ENCODE measurements at places on chromosomes 3 and 15. TPM values are rescaled to one million over a fixed set of nuclear protein-coding genes. Genes with fewer than 3 reads are reported as not detected.

SPTBN5 gene
- total RNA-seq, result 0.76 TPM

WDR93 gene
- total RNA-seq, result not detected

GRCh38 chr15:69305204-69305931, 6.7 kb downstream of the PAQR5 start:
- no peak for DNase-seq

DNA sequence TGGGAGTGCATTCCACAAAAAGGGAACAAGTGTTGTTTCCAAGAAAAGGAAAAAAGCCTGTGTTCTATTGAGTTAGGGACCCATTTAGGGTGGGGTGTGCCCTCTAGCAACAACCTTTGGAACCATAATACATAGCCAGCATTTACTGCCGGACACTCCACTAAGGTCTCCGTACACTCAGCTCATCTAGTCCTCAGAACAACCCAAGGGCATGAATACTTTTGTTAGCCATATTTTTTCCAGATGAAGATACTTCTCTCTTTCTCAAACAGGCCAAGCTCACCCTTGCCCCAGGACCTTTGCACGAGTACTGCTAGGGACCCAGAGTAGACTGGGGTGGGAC, 46.2 kb downstream of the GLDN start:
- DNase-seq, result no peak

DNA sequence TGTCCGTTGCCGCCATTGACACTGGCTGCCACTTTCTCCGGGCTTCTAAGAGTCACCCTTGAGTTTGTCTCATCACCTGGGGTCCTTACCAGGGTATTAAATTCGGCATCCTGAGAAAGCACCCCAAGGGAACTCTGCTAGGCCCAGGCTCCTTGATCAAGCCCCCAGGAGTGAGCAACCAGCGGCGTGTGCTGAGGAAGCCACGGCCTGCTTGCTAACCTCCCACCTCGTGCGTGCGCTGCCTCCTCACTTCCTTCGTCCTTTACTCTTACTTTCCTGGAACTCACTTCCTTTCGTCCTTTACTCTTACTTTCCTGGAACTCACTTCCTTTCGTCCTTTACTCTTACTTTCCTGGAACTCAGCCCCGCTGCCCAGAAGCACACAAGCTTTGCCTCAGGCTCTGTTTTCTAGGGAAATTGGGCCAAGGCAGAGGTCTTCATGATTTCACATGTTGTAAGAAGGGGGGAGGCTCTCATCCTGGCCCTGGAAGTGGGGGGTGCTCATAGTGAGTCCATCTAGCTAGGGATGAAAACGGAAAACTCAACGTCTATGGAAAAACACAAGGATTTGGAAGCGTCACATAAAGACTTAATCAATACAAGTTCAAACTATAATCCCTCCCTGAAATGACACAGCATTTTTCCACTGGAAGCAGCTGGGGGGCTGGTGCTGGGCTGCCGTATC, 36.7 kb upstream of the BDH1 start:
- no peak for DNase-seq

TMEM40 gene
- total RNA-seq, result not detected

DNA sequence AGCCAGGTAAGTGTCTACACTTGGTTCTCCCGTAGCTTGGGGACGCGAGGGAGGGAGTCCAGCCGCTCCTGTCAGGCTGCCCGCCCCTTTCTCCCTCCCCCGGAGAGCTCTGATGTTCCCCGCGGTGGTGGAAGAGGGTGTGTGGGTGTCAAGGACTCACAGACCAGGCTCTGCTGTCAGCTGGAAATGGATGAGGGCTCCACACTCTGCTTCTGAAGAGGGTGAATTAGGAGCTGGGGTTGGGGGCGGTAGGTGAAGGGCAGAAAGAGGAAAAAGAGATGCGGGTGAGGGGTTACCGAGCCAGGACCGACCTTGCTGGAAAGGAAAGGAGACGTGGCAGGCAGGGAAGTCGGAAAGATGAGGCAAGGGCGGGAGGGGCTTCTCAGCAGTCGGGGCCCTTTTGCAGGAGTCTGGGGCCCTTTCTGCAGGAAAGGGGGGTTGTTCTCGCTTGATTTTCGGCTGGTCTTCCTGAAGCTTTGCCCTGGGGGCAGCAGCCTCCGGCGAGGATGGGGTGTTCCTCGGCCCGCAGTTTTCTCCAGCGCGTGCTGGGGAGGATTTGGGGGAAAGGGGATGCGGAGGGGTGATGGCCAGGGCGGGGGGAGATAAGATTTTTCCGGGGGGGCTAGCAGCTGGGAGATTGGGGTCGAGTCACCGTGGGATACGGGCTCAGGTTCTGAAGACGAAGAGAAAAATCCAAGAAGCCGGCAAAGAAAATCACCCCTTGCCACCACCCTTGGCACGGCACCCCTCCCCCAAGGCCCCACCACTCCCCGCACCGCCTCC, 602 bp upstream of the BAHD1 start:
- peak; percentile 48 for DNase-seq

GRCh38 chr3:77786216-77786615, 746.3 kb downstream of the ROBO2 start:
- DNase-seq, result no peak

DNA sequence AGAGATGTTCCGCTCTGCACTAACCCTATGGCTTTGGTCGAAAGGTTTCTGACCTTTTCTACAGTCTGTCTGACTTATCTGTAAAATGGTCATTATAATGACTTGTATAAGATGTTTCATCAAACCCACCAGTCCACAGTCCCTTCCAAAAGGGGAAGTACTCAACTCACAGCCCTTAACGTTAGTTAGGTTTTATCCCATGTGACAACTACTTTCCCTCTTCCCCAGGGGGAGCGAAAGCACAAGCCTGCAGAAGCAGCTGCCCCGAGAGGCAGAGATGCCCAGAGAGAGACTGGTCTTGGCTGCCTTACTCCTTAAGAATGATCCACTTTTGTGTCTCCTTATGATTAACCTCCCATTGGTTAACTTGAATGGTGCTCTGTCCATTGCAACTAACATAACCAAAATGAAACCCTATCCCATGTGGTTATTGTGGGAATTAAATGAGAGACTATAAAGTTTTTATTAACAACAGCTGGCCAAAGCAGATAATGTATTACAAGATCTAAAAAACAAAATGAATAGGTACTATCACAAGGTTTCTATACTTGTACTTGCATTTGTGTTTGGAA, 6.4 kb downstream of the ASTE1 start:
- no peak for DNase-seq

- DNase-seq, result no peak
These were observed 6.9 kb downstream of the MUC13 start for GRCh38 chr3:124927574-124928045.

CEMIP gene
- total RNA-seq, result 1.1 TPM

DNA sequence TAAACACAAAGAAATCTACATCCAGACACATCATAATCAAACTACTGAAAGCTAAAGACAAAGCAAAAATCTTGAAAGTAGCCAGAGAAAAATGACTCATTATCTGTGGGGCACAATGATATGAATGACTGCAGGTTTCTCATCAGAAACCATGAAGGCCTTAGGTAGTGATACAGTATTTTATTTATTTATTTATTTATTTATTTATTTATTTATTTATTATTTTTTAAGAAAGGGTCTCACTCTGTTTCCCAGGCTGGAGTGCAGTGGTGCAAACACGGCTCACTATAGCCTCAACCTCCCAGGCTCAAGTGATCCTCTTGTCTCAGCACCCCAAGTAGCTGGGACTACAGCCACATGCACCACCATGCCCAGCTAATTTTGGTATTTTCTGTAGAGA, 15.2 kb downstream of the CCK start:
- DNase-seq, result no peak

STRIT1 gene
- total RNA-seq, result not detected

GRCh38 chr3:138172625-138173024, 2.1 kb downstream of the DBR1 start:
- no peak for DNase-seq

GRCh38 chr3:14248849-14249523, 70.4 kb downstream of the LSM3 start:
- DNase-seq, result peak; percentile 42

DNA sequence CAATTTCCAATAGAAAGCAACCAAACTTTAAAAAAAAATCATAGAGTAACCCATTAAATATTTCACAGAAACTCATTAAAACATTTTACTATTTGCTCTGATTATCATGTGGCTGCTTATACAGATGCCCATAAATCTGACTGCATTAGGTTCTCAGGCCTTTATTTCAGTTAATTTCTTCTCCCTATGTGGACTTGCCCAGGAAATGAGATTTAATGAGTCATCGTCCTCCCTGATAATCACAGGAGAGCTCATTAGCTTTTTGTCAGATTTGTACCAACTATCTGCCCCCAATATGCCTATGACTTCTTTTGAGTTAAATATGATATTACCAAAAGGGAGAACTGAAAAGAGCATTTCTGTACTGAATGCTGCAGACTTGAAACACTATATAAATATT, 168.0 kb downstream of the FOXB1 start:
- DNase-seq, result no peak

SLC12A1 gene
- total RNA-seq, result not detected

ZBED2 gene
- total RNA-seq, result 0.35 TPM

PAK2 gene
- total RNA-seq, result 22.1 TPM

- DNase-seq, result no peak
These were observed 332.4 kb upstream of the IGF1R start for GRCh38 chr15:98315971-98316370.

DNA sequence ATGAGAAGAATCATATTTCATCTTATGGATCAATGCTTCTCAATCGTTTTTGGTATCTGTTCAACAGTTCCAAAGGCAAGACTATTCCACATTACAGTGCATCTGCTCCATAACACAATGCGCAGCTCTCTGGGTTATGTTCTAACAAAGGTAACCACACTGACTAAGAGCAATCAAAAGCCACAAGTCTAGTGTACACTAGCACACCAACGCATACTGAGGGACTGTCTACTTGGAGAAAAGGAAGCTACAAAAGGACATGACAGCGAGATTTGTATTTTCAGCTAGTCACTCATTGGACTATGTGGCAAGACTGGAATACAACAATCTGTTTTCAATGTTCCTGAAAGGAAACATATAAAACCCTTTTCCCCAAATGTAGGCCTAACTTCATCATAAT, 35.8 kb downstream of the SETD2 start:
- no peak for DNase-seq

- DNase-seq, result no peak
These were observed 29.5 kb downstream of the CCDC12 start for GRCh38 chr3:46946856-46947545.

DNA sequence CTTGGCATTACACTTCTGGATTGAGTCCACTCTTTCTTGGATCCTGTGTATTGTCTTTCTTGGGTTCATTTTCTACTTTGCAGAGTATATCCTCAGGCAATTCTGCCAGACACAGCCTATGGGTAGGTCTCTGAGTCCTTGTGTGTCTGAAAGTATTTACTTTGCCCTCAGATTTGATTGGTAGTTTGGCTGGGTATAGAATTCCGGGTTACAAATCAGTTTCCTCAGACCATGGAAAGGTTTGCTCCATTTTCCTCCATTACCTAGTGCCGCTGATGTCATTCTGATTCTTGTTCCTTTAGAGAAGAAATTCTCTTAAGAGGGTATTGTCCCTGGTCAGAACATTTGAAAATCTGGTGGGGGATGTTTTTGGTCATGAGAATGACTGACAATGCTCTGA, 133.2 kb downstream of the NUP210 start:
- no peak for DNase-seq

GRCh38 chr15:59521443-59521842, 83.5 kb downstream of the FAM81A start:
- no peak for DNase-seq

DNA sequence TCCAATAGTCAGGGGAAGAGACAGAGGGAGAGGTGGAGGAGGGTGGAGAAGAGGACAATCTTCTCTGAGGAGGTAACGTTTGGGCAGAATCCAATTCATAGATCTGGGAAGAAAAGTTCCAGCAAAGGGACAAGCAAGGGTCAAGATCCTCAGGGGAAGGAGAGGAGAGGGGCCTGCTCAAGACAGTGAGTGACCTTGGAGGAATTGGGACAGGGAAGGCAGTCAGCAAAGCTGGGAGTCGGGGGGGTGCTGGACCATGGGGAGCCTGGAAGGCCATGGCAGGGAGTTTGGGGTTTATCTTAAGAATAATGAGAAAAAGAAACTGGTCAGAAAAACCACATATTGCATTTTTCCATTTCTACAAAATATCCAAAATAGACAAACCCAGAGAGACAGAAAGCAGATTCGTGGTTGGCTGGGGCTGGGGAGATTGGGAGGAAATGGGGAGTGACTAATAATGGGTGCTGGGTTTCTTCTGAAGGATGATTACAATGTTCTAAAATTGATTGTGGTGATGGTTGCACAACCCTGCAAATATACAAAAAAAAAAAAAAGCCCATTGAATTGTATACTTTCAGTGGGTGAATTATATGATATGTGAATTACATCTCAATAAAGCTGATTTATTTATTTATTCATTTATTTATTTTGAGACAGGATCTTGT, 19.6 kb upstream of the SRP14 start:
- DNase-seq, result no peak

GRCh38 chr3:94927175-94927574, 864.3 kb downstream of the NSUN3 start:
- DNase-seq, result no peak

- no peak for DNase-seq
These were observed 56.7 kb upstream of the MAGI1 start for GRCh38 chr3:66095295-66096001.

GRCh38 chr3:119973018-119973646, 121.1 kb downstream of the GSK3B start:
- DNase-seq, result no peak

ATP10A gene
- 0.29 TPM for total RNA-seq

GRCh38 chr3:71022551-71023335, 560.8 kb downstream of the FOXP1 start:
- no peak for DNase-seq

DNA sequence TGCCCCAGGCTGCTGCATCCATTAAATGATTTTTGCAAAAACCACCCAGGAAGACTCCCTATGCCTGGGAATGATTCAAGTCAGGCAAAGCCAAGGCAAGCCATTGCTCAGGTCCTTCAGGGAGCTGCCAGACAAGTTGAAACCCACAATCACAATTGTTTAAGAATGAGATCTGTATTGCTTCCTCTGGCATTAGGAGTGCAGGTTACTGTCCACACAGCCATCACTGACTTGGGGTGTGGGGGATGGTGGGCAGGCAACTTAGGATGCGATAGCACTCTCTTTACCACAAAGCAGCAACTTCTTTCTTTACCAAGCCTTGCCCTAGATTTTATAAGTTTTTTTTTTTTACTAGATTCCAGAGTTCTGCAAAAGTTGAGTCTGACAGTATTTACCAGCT, 15.0 kb upstream of the IL20RB start:
- no peak for DNase-seq

DNA sequence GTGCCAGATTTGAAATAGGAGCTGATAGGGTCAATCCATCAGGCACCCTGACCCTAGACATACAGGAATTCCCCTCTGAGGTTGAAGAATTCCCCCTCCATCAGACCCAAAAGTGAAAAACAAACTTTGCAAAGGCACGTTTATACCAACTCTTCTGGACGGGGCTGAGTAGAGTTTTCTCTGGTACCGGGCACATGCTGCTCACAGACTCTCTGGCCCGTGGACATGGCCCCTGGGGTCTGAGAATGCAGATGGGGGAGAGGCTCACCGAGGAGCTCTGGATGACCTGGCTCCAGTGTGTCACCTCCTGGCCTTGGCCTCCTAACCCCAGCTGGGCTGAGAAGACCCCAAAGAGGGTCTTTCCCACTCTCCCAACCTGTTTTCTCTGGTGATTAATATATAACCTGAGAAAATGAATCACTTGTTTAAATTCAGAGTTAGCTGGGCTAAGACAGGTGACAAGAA, 11.2 kb upstream of the LIPC start:
- no peak for DNase-seq

PTH1R gene
- total RNA-seq, result 29.9 TPM

PLCB2 gene
- total RNA-seq, result 10.2 TPM

Data from uterus (tissue), 4 donors.